ENCODE measurements at places on chromosomes 4 and X. TPM values are rescaled to one million over a fixed set of nuclear protein-coding genes. Genes with fewer than 3 reads are reported as not detected.

DNA sequence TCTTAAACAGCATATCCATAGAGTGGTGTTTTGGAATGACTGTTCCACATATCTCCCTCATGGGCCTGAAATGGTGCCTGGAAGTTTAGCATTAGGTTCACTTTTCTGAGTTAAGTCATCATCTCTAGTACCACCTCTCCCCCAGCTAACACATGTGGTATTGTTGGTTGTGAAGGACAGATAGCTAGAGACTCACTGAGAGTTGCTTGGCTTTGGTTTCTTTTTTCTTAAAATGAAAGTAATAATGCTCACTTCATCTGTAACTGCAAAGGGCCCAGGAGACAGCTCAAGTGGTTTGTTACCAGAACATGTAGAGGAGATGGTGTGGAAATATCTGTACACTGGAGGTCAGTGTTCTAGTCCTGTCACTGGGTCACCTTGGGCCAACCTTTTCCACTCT, 90.9 kb downstream of the EFNB1 start:
- DNase-seq = no peak
- H3K27me3 ChIP-seq = no peaks in the 10 kb centered on the region
- no peak overlapping the region for H3K4me3 ChIP-seq
- no peaks in the 10 kb centered on the region for H3K36me3 ChIP-seq
- H3K27ac ChIP-seq = no peak overlapping the region
- no peaks in the 10 kb centered on the region for H3K4me1 ChIP-seq

CD40LG gene
- total RNA-seq = not detected

PNCK gene
- total RNA-seq = 5.9 TPM

- no peak overlapping the region for H3K4me3 ChIP-seq
- H3K27ac ChIP-seq = no peak overlapping the region
- H3K36me3 ChIP-seq = no peaks in the 10 kb centered on the region
- H3K27me3 ChIP-seq = no peaks in the 10 kb centered on the region
Observed at GRCh38 chrX:9282325-9282724, 182.5 kb upstream of the TBL1X start.

DNA sequence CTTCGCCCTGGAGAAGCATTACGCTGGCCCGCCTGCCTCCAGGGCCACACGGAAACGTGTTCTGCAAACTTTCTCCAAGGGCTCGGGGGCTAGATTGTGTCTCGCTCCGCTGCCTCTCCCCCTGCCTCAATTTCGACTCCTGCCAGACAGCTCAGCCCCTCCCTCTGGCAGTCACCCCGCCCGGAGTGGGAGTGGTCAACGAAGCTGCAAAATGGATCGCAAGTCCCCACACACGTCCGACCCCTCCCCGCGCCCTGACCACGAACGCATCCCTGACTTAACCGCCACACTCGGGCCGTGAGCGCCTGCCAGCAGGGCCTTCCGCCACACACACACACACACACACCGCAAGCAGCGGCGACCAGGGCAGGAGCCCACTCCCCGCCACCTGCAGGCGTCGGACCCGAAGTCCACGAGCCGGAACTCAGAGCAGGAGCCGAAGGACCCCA, 47.0 kb upstream of the NKAP start:
- peaks cover 31% of the 10 kb centered on the region for H3K27me3 ChIP-seq
- no peaks in the 10 kb centered on the region for H3K36me3 ChIP-seq
- DNase-seq = no peak
- H3K4me3 ChIP-seq = no peak overlapping the region

- H3K27me3 ChIP-seq = no peaks in the 10 kb centered on the region
- peak overlapping the region; percentile 35 for H3K27ac ChIP-seq
- no peak for DNase-seq
- H3K4me1 ChIP-seq = no peaks in the 10 kb centered on the region
Observed at GRCh38 chr4:139824882-139825522, 159.4 kb downstream of the MGST2 start.

DNA sequence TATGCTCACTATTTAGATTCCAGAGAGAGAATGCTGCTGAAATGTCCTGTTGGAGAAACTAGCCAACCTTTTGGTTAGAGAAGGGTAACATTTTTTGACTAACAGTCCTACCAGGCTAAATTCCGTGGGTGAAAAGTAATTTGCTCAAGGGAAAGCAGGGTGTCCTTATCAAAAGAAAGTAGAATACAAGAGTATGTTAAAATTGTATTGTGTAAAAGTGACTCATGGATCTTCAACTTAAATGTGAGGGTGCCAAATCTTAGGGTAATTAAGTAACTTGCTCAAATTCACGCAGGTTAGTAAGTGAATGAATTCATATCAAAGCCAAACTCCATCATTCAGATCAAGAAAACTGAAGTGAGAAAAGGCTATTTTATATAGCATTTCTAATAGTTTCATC, 81.7 kb downstream of the PCDH7 start:
- no peaks in the 10 kb centered on the region for H3K27me3 ChIP-seq
- H3K36me3 ChIP-seq = no peaks in the 10 kb centered on the region
- no peaks in the 10 kb centered on the region for H3K4me1 ChIP-seq

USP53 gene
- 156 TPM for total RNA-seq

DNA sequence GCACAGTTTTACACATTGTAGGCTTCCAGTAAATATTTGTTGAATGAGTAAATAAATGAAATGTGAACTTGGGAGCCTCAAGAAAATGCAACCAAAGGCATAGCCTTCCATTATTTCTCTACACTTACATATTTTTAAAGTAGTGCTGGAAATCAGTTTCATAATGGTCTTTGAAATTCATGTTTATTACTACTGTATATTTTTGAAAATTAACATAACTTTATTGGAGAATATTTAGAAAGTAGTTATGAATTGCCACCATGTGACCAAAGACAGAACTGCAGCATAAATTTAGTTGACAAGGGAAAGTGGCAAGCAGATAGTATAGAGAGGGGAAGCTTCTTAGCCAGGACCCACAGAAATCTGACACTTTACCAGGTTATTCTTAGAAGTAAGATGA, 6.4 kb downstream of the TCEAL8 start:
- H3K4me3 ChIP-seq = no peak overlapping the region
- DNase-seq = no peak
- no peak overlapping the region for H3K27ac ChIP-seq
- no peaks in the 10 kb centered on the region for H3K36me3 ChIP-seq

ATP10D gene
- total RNA-seq = 32.1 TPM

TSC22D3 gene
- total RNA-seq = 786 TPM

- H3K27ac ChIP-seq = no peak within 1 kb of the TSS
- H3K4me1 ChIP-seq = no peaks in the 10 kb centered on the region
- no peaks in the 10 kb centered on the region for H3K27me3 ChIP-seq
- DNase-seq = no peak
Observed at GRCh38 chr4:36281384-36282106, at the start of gene DTHD1. Gene DTHD1 (plus strand): TSS chr4:36281616. CDS start chr4:36281759, 143 bp downstream.

- H3K4me3 ChIP-seq = no peak overlapping the region
- no peaks in the 10 kb centered on the region for H3K27me3 ChIP-seq
- H3K27ac ChIP-seq = no peak overlapping the region
- DNase-seq = no peak
Observed at GRCh38 chr4:6854098-6854744, 55.4 kb upstream of the TBC1D14 start.

- no peaks in the 10 kb centered on the region for H3K36me3 ChIP-seq
- H3K27me3 ChIP-seq = no peaks in the 10 kb centered on the region
Observed at GRCh38 chr4:156401371-156401770, 447.7 kb upstream of the CTSO start.

GRCh38 chr4:169361756-169362155, 91.0 kb upstream of the SH3RF1 start:
- H3K4me3 ChIP-seq = no peak overlapping the region
- H3K4me1 ChIP-seq = no peaks in the 10 kb centered on the region
- H3K27ac ChIP-seq = no peak overlapping the region

- H3K36me3 ChIP-seq = no peaks in the 10 kb centered on the region
- H3K4me3 ChIP-seq = peak overlapping the region; percentile 63
- peak overlapping the region; percentile 95 for H3K27ac ChIP-seq
- H3K27me3 ChIP-seq = no peaks in the 10 kb centered on the region
Observed at GRCh38 chrX:48891402-48892288, 5.9 kb downstream of the TIMM17B start.

EDNRA gene
- total RNA-seq = 9.7 TPM

DNA sequence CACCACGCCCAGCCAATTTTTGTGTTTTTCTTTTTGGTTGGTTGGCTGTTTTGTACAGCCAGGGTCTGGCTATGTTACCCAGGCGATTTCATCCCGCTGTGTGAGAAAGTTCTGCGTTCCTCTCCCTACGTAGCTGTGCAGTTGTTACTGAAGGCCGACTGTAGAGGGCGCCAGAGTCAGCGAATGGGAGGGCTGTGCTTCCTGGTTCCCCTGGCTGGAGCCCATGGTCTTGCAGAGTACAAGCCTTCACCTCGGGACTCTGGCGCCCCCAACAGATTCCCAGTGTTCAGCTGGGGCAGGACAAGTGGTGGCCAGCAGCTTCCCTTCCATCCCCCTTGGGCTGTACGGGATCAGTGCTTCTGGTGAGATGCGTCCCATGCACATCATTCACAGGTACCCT, 5.6 kb upstream of the CT45A1 start:
- H3K27ac ChIP-seq = no peak overlapping the region
- H3K4me3 ChIP-seq = no peak overlapping the region
- no peaks in the 10 kb centered on the region for H3K4me1 ChIP-seq
- H3K27me3 ChIP-seq = no peaks in the 10 kb centered on the region
- no peaks in the 10 kb centered on the region for H3K36me3 ChIP-seq

- H3K36me3 ChIP-seq = no peaks in the 10 kb centered on the region
- H3K4me3 ChIP-seq = no peak overlapping the region
- no peaks in the 10 kb centered on the region for H3K4me1 ChIP-seq
- no peaks in the 10 kb centered on the region for H3K27me3 ChIP-seq
- peak; percentile 47 for DNase-seq
- peak overlapping the region; percentile 51 for H3K27ac ChIP-seq
Observed at GRCh38 chr4:105990933-105991332, 95.7 kb downstream of the NPNT start.

Measured in uterus (tissue), 4 donors.